ENCODE measurements at places on chromosomes 3 and 15.
A peak's percentile ranks its signal among the peaks of the same experiment; 100 is the strongest.

DNA sequence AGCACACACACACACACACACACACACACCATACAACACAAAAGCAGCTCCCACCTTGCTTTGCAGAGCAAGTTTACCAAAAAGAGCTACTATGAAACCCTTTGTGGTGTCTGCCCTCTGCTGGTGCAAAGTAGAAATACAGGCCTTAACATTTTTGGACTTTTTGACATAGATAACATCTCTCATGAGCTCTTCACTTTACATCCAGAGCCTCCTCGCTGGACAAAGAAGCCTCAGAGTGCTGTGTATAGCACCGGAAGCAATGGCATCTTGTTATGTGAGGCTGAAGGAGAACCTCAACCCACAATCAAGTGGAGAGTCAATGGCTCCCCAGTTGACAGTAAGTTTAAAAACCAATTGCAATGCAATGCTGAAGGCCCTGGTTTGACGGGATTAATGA lies 157.9 kb downstream of the CHL1 start:
- no peak for DNase-seq

GRCh38 chr3:24160424-24161095 lies 215.5 kb downstream of the NR1D2 start:
- DNase-seq: no peak

- DNase-seq: no peak
Measured at GRCh38 chr3:159232966-159233365, 431.1 kb downstream of the MFSD1 start.

DNA sequence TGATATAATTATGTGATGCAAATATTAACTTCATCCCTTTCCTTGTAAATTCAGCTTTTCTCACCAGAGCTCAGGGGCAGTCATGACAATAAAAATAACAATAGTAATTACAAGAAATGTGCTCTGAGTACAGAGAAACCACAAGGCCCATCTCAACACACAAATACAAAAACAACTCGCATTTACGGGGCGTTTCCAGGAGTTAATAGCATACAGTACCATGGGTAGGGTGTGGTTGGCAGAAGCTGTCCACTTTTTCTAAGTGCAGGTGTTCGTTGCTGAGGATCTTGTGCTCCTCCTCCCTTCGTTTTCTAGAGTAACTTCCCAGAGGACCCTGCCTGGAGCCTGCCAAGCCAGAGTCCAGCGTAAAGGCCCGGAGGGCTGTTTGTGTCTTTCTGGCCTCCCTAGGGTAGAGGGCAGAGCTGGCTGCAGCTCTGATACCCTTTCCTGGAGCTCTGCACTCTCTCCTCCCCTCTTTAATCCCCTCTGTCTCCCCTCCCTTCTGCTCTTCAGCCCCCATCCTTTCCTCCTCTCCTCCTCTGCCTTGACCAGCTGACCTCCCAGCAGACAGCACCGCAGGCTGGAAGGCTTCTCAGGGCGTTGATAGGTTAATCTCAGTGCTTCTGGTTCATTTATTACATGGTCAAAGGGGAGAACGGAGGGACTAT lies 11.4 kb downstream of the SEMA3G start:
- no peak for DNase-seq

GRCh38 chr3:15768421-15769255 lies 29.1 kb downstream of the ANKRD28 start:
- DNase-seq: no peak

DNA sequence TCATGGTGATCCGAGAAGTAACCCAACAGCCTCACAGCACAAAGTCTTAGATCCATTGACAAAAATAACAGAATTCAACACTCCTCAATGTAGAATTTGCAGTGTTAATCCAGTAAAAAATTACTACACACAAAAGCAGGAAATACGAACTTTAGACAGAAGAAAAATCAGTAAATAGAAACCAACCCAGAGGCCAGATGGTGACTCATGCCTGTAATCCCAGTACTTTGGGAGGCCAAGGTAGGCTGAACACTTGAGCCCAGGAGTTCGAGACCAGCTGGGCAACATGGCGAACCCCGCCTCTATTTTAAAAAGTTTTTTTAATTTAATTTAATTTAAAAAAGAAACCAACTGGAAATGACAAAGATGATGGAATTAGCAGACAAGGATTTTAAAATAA lies 36.1 kb downstream of the SELENOT start:
- DNase-seq: no peak

DNA sequence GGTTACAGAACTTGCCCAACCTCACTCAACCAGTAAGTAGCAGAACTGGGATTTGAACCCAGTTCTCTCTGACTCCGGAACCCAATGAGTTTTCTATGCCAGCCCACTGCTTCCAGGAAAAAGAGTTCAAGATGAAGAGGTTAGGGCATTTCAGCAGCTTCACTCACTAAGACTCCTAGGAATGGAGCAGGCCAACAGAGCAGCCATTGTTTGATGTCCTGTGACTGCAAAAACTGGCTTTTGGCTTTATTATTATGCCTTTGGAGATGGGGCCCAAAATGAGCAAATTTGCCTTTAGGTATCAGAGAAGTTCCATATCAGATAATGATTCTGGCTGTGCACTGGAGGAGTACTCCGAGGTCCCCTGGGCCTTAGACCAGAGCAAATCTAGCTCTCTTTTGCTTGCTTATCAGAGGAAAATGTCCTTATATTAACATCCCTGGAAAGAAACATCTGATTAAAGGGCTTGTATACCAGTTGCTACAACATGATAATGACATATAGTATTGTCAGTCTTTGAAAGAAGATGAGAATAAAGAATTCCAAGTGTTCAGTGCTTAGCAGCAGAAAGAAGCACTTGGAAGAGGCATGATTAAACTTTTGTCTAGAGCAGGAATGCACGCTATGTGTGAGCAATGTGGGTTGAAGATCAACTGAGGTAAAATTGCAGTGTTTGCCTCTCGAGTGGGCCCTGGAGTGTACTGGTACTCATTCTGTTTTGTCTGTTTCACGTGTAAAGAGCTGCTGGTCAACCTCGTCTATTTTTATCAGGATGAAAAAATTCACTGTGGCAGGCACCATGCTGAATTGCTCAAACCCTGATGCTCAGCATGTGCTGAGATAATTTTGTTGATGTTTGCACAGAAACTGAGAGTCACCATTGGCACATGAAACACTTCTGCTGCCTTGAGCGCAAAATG lies 21.8 kb upstream of the KLHL24 start:
- no peak for DNase-seq

- no peak for DNase-seq
Measured at GRCh38 chr15:94061041-94061440, 170.3 kb upstream of the MCTP2 start.

GRCh38 chr3:12741209-12741608 lies 17.9 kb downstream of the TMEM40 start:
- no peak for DNase-seq

DNA sequence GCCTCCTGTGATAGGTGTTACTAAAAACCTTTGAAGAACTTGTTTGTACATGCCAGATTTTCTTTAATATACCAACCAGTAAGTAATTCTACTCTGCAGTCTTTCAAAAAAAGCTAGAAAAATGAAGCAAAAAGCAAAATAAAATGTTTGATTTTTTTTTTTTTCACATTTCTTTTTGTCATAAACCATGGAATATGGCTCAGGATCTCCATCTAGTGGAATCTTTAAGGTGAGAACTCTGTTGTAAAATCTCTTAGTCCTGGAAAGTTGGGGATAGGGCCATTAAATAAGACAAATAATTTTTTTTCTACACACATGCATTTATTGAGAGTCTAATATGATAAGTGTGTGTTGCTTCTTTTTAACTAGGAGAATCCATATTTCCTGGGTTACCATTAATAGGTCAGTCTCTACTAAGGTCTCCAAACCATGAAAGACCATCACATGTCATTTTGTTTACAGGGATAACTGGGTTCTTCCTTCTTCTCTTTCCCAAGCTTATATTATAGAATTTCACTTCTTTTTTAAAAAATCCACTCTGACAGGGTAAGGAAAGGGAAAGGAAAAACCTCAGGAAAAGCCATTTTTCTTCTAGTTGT lies 84.6 kb downstream of the SLC9A9 start:
- no peak for DNase-seq

DNA sequence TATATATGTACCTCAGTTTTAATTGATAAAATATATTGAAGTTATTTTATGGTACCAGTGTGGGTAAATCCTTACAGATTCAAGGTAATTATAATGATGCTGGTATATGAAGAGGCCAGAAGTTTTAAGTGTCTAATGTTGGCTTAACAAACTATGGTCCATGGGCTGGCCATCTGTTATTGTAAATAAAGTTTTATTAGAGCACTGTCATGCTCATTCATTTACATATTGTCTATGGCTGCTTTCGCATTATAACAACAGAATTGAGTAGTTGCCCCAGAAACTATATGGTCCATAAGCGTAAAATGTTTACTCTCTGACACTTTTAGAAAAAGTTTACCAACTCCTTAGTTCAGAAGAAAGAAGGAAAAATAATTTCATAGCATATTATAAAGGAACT lies 67.9 kb downstream of the MEF2A start:
- no peak for DNase-seq

GRCh38 chr3:18369551-18370185 lies 55.5 kb downstream of the SATB1 start:
- DNase-seq: no peak

- DNase-seq: peak; percentile 72
Measured at GRCh38 chr15:78241017-78241416, 6.7 kb upstream of the ACSBG1 start.

All from breast epithelium (tissue), 4 donors.